HT1080 (cell line): ENCODE measurements at places on chromosomes 11 and 22.

- no peak for DNase-seq
These were observed 52.4 kb downstream of the OTOG start for GRCh38 chr11:17599460-17599925.

DNA sequence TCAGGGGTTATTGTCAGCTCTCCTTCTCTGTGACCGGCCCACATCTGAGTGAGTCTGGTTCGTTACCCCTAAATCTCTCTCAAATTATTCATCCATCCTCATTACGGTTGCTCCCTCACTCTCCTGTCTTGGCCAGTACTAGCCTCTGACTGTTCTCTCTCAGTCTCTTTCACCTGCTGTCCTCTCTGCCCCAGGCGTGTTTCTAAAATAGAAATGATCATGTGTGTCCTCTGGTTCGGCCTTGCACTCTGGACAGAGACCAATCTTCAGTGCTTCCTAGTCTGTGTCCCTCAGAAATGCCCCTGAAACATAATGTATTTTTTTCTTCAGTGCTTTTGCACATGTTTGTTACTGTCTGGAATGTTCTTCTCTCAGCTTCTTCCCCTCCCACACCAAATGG lies 4.9 kb downstream of the PSMD13 start:
- no peak for DNase-seq

GRCh38 chr11:132286106-132286505 lies 915.7 kb downstream of the NTM start:
- no peak for DNase-seq

DNA sequence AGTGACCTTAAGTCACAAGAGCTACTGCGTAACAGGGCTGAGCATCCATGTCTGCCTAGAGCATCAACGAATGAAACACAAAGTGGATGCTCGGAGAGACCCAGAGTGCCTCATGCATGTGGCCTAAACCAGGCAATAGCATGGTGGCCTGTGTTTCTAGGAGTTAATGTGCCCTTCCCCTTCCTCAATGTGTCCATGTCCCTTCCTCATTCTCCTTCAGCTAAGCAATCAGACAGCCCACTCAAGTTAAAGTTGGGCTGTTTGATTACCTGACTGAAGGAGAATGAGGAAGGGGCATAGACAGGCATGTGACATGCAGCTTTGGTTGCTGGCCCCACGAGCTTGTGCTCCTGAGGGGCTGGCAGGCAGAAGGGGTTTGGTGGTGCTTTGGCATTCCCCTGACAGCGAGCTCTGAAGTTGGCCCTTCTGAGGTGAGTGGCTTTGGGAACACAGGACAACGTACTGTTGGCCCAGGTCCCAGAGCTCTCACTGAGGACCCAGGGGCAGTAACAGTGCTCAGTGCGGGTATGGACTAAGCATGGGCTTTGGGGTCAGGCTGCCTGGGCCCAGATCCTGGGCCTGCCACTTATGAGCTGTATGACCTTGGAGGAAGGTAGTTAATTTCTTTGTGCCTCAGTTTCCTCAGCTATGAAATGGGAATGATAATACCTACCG lies 46.7 kb downstream of the IRAG1 start:
- DNase-seq, result no peak

DNA sequence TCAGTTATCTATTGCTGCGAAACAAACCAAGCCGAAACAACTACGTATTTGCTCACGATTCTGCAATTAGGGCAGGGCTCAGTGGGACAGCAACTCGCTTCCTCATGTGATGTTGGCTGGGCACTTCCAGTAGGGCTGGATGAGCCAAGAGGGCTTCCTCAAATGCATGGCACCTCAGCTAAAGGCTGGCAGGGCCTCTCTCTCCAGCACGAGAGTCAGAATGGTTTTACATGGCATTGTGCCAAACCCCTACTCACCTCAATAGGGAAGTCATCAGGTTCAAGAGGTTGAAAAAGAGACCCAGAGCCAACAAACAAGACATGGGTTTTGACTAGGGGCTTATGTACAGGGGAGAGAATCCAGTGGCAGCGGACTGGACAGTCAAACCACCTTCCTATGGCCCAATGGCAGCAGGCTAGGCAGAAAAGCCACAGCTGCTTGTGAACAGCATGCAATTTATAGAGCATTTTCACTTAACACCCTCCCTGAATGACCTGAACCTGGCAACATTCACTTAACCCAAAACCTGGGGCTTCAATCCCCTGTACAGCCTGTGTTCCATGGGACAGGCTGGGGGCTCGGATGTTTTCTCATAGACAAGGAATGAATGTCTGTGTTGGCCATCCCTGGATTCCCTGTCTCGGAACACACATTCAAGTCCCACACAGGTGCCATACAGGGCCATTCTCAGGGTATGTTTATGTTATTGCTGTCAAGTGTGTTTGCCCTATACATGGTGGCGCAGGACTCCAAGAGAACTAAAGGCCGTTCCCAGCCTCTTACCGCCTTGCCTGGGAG lies 154.2 kb upstream of the NAV2 start:
- no peak for DNase-seq

- peak; percentile 87 for DNase-seq
These were observed 3.3 kb upstream of the GRK2 start for GRCh38 chr11:67262731-67263675.

DNA sequence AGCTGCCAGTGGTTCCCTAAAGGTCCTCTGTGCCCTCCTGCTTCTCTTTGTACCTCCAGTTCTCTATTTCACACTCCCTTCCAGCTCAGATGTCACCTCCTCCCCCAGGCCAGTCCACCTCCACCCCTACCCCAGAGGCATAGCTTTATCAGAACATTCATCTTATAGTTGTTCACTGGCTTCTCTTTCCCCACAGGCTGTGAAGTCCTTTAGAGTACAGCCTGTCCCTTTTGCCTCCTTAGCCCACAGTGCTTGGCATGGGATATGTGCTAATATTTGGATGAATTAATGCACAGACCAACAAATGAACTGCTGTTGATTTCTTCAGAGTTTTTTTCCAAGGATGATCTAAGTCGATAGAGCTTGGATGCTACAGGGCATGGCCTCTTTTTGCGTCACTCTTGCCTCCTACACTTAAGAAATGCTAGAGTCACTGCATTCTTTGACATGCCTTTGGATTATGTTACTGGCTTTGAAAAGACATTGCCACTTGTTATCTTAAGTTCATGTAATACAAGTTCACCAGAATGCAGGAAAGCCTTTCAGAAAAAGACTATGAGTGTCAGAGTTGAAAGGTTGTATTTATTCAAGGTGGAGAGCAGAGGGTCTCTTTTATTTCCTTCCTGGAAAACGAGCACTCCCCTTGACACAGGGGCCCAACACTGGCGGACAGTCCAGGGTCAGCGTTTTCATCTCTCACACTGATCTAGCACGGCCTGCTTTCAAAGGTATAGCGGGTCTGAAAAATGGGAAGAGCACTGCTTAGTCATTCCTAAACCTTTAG lies 75.7 kb downstream of the PISD start:
- no peak for DNase-seq

DNA sequence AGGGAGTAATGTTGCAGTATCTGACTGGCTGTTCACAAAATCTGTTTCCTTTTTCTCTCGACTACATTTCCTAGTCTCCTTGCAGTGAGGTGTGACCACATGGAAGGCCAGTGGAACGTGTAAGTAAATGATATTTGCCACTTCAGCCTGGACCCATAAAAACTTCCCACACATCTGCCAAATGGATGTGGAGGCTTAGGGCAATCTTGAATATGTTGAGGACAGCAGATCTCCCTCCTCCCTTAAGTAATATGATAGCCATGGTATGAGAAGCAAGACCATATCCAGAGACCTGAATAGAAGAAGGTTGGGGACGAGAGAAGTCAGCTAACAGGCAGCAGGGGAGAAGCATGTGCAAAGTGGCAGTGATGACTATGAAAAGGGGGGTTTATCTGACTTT lies 33.0 kb upstream of the C11orf87 start:
- DNase-seq, result no peak

DNA sequence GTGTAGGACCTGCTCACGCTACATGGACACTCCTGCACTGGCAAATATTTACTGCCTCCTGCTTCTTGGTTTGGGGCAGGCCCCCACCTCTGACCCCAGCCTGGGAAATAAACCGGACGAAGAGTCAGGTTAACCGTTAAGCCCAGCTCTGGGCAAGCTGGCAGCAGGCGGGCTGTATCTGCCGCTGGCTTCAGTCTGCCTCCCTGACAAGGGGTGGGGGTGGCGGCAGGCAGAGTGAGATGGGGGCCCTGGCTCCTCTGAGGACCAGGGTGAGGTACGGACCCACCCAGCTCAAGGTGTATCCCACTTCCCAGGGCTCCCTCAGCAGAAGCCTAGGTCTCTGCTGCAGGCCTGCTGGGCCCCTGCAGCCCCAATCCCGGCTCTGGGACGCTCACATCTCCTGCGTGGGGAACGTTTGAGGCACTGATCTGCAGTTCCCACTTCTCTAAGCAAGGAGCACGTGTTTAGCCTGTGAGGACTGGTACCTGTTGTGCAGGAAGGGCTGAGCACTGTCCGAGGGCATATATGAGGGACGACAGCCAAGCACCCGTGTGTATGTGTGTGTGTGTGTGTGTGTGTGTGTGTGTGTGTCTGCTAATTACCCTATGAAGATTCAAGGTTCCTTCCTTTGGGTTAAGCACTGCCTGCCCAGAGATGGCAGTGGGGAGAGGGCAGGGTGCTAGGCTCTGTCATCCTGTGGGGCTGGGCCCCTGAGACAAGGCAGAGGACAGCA lies 1.1 kb upstream of the LRRC75B start:
- DNase-seq, result no peak

- no peak for DNase-seq
These were observed 24.1 kb downstream of the IRAG1 start for GRCh38 chr11:10669258-10670033.

DNA sequence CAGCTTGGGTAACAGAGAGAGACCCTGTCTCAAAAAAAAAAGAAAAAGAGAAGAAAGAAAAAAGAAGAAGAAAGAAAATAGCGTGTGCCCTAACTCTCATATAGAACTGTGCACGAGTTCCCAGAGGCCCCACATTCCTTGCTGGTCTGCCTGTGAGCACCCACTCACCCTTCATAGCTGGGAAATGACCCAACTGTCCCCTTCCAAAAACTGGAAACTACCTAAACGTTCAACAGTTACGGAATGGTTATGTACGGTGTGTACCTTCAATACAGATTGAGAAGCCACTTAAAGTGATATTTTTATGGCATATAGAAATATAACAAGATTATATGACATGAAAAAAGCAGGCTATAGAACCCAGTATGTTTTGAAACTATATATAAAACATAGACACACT lies 82.0 kb downstream of the PARVA start:
- DNase-seq, result no peak

DNA sequence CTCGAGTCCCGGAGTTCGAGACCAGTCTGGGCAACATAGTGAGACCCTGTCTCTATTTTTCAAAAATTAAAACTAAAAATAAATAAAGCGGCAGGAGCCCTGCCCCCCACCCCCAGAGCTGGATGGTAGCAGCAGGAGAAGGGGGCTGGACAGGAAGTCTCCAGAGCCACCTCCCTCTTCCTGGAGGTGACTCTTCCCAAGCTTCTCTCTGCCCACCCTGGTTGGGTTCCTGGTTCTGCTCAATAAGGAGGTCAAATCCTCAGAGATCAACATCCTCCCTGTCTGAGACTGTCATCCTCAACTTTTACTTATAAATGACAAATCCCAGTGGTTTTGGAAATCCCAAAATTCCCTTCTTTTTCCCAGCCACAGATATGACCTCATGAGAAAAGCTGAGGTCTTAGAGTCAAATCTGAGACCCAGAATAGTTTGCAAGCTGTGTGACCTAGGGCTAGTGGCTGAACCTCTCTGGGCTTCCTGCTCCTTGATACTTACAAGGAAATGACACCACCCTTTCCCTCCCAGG lies 987 bp downstream of the C1QTNF6 start:
- DNase-seq, result peak; percentile 68

GRCh38 chr11:936199-936598 lies 10.5 kb downstream of the AP2A2 start:
- DNase-seq, result no peak

GRCh38 chr22:22141771-22142591 lies 102.6 kb upstream of the VPREB1 start:
- no peak for DNase-seq

GRCh38 chr11:14542324-14542723 lies 22.1 kb upstream of the PSMA1 start:
- no peak for DNase-seq

DNA sequence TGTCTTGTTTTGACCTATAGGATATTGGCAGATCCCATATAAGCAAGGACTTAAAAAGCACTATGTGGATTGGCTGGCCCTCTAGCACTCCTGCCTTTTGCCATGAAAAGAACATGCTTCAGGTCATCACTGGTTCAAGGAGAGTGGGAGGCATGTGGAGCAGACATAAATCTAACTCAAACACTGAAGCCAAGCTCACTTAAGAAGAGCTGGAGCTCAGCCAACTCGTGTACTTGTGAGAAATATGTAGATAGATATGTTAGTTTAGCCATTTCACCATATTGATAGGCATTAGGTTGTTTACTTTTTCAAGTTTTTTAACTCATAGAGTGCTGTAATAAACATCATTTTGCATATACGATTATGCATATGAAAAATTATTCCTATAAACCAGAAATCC lies 19.9 kb upstream of the BBOX1 start:
- no peak for DNase-seq

GRCh38 chr11:40514124-40514523 lies 945.3 kb downstream of the LRRC4C start:
- no peak for DNase-seq

- no peak for DNase-seq
These were observed 31.2 kb downstream of the LDLRAD3 start for GRCh38 chr11:35974882-35975589.

DNA sequence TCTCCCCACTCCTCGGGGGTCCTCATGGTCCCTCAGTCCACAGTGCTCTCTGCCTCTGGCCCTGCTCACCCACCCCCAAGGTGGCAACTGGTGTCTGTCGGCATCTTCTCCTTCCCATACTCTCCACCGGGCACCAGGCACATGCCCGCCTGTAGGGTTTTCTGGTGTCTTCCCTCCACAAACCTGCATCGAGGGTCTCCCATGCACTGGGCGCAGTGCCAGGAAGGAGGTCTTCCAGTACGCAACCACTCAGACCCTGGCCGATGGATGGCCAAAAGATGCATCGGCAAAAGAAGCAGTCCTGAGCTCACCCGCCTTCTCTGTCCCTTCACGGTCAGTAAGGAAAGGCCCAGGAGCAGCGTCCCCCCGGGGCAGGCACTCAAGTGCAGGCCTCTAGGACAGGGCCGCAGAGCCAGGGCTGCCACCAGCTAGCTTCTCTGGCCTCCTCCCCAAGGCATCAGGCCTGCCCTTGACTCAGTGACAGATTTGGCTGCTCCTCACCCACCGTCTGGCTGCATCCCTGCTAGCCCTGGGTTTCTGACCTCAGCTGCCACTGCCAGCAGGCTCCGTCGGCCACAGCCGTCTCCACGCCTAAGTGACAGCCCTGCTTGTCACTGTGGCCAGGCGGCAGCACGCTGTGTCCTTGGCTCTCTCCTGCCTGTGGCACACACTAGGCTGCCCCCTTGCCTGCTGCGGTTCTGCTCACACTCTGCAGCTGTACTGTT lies 32.1 kb upstream of the IGSF9B start:
- no peak for DNase-seq

- no peak for DNase-seq
These were observed 270.0 kb downstream of the LARGE1 start for GRCh38 chr22:33650244-33650643.

DNA sequence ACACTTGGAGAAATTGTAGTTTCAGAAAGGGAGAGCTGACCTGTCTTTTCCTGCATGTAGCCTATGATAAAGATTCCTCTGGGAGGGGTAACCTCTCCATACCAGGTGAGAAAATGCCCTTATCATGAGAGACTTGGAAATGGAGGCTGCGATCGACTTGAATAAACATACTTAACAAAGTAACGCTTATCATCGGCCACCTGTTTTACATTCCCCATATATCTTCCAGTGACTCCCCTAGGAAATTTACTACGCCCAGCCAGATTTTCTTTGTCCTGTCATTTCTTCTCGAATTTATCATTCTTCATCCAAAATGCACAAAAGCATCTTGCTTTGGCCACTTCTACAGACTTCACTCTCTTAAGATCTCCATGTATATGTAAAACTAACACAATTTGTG lies 143.5 kb downstream of the CCDC81 start:
- no peak for DNase-seq
